AG20443 (cell line): ENCODE measurements at places on chromosomes 7 and 10.

DNA sequence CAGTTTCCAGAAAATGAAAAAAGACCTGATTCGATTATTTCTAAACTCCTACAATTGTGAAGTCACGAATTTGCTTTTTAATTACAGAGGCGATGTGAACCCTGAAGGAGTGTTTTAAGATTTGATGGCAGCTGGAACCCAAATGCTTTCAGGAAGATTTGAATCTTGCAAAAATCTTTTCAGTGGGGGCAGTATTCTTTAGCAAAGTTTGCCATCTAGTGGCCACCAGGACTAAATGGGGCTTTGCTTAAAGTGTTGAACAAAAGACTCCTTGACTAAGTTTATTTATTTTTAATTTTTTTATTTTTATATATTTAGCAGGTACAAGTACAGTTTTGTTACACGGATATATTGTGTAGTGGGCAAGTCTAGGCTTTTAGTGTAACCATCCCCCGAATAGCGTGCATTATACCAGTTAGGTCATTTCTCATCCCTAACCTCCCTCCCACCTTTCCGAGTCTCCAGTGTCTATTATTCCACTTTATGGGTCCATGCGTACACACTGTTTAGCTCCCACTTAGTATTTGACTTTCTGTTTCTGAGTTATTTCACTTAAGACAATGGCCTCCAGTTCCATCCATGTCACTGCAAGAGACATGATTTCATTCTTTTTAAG lies 98.8 kb downstream of the CACNB2 start:
- peak; percentile 67 for DNase-seq

GRCh38 chr7:155685791-155686160 lies 41.3 kb downstream of the RBM33 start:
- DNase-seq = no peak

DNA sequence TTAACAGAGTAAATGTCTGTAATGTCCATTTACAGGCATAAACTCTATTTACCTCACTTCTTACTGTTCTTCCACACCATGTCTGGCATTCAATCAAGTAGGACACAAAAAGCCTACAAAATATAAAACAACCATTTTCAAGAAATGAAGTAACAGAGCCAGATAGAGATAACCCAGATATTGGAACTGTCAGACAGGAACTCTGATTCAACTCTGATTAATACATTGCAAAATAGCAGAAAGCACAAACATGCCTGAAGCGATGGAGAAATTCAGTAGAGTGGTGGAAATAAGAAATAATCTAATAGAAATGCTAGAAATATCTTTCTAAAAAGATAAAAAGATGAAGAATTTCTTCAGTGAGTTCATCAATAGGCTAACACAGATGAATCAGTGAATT lies 964.4 kb downstream of the PCDH15 start:
- no peak for DNase-seq

- peak; percentile 53 for DNase-seq
These were observed 142.1 kb downstream of the PHTF2 start for GRCh38 chr7:77940647-77941046.

- DNase-seq = no peak
These were observed 12.7 kb downstream of the AKR1E2 start for GRCh38 chr10:4838743-4839142.

DNA sequence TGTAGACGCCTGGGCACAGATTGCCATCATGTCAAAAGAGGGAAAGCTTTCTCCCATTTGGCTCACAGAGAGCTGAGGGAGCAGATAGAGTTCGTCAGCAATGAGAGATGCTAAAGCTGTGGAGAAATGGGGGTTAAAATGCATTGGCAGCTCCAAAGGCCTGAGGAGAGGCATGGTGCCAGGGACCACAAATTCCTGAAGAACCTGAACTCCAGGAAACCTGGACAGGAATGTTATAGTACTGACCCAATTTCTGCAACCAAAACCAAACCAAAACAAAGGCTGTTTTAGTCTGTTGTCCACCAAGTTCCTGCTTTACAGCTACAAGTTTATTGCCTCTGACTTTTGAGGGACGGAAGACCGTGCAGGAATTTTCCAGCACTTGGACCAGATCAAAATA lies 575.7 kb downstream of the REEP3 start:
- no peak for DNase-seq

DNA sequence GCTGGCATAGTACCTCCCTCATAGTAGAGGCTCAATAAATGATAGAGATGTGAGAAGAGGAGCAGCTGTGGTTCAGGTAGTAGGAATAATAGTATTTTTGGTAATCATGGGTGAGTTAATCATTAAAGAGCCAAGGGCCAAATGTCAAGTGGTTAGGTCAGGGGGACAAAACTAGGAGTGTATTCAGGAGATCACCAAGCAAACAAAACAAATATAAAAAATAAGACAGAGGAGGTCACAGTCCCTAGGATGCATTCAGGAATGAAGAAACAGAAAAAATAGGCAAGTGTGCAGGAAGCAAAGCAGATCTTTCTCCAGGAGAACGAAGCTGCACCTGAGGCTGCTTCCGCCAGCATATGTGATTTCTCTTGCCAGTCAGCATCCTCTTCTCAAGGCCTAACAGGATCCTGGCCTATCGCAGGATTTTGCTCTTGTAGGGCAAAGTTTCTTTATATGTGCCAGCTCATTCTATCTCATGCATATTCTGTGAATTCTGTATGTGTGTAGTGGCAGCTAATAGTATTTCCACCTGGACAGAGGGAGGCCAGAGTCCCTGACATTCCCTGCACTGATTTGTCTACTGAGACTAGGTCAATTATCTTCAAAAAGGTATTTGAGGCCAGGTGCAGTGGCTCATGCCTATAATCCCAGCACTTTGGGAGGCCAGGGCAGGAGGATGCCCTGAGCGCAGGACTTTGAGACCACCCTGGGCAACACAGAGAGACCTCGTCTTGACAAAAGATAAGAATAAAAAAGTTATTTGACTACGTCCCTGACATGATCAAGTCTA lies 82.7 kb downstream of the AKR1D1 start:
- DNase-seq = no peak

- no peak for DNase-seq
These were observed 1.5 kb upstream of the MEST start for GRCh38 chr7:130490311-130490791.

DNA sequence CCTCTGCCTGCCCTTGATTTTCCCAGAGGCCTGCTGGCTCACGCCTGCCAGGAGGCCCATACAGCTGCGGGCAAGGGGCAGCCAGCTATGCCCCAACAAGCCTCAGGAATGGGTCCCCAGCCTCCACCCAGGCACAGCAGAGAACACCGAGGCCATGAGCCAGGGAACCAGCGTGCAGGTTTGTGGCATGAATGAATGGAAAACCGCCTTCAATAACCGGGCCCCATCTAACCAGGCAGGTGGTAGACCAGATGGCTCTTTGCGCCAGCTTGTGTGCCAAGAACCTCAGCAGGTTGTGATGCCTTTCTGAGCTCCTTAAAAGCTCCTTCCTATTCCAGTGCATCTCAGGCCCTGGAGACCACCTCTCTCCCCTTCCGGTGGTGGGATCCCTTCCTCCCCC lies 50.2 kb downstream of the ELFN1 start:
- no peak for DNase-seq

- DNase-seq = no peak
These were observed 15.1 kb downstream of the GPR146 start for GRCh38 chr7:1059200-1060091.

- DNase-seq = no peak
These were observed 23.9 kb upstream of the ATP6V0A4 start for GRCh38 chr7:138821912-138822311.

- DNase-seq = peak; percentile 88
These were observed 4.7 kb upstream of the EBF3 start for GRCh38 chr10:129968853-129969183.
